BJ (cell line): ENCODE measurements at places on chromosomes 1 and 21. TPM values are rescaled to one million over a fixed set of nuclear protein-coding genes. Genes with fewer than 3 reads are reported as not detected.

The KRTAP21-2 gene
- not detected in 2 replicates for polyA plus RNA-seq

The INAVA gene
- 0.01 TPM in 1 of 2 replicates, not detected in the other for polyA plus RNA-seq

- no peak for DNase-seq
Observed at GRCh38 chr1:230025686-230026085, 41.4 kb upstream of the GALNT2 start.

GRCh38 chr1:182317611-182318161, 73.9 kb downstream of the GLUL start:
- no peak for DNase-seq

- no peak for DNase-seq
Observed at GRCh38 chr1:4665456-4665855, 11.0 kb downstream of the AJAP1 start.
